ENCODE measurements at places on chromosomes 2 and 18.

DNA sequence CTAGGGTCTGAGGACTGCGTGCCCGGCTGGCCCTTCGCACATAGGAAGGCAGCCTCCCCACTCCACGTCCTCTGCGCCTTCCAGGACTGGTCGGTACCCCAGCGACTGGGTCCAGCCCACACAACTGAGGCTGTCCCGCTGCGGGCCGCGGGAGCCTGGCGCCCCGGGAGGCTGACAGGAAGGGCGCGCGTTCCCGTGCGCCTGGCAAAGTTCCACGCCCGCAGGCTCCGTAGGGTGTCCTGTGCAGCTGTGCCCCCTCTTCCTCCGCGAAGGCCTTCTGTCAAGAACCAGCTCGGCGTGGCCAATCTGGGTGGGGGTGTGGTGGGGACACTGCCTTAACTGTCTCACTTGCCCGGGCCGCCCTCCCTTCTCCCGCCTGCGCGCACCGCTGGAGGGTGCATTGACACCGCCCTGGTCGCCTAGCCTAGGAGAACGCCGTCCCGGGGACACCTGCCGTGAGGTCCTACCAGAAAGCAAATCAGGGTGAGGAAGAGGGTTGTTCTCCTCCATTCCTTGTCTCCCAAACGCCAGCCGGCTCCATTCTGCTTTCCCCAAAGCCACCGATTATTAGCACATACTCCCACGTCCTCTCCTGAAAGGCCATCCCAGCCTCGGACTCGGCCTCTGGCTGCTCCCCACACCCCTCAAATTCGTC is 618 bp upstream of the LYPD1 start:
- DNase-seq, result no peak

DNA sequence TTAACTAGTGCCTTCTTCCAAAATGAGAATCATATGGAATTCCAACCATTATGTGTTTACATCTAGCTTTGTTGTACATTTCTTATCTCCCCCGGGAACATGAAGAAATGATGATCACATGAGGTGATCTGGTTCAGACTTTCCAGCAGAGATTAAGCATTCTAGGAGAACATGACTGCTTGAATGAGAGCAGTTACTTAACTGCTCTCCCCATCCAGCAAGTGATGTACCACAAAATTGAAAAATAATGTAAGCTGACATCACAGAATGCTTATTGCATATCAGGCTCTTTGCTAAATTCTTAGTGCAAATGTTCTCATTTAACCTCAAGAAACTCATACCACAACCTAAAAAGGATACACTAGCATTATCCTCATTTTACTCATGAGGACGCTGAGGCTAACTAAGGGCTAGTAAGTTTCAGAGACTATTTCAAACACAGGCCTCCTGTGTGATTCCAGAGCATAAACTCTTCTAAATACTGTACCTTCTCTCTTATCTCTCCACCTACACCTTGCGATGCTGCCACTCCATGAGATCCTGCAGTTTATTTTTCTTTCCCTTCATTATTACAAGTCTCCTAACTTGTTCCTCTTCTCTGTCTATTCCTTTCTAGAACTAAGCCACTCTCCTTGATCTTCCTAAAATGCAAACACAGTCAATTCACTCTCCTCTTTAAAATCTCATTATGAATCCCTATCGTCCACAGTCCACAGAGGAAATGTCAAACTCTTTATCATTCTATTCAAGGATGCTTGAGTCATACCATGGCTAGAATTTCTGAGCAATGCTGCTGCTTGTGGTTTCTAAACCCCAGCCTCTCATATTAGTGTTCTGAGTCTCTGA is 1224.8 kb upstream of the ZEB2 start:
- no peak for DNase-seq

- DNase-seq, result no peak
These were observed 52.7 kb upstream of the ODC1 start for GRCh38 chr2:10500601-10501361.

- no peak for DNase-seq
These were observed 766.0 kb downstream of the RNF144A start for GRCh38 chr2:7683196-7683595.

- DNase-seq, result no peak
These were observed 152.4 kb upstream of the NCK2 start for GRCh38 chr2:105592288-105592687.

GRCh38 chr18:60421356-60422118 is 49.0 kb upstream of the MC4R start:
- no peak for DNase-seq

GRCh38 chr2:232418466-232419244 is 12.0 kb downstream of the ALPG start:
- DNase-seq, result no peak

DNA sequence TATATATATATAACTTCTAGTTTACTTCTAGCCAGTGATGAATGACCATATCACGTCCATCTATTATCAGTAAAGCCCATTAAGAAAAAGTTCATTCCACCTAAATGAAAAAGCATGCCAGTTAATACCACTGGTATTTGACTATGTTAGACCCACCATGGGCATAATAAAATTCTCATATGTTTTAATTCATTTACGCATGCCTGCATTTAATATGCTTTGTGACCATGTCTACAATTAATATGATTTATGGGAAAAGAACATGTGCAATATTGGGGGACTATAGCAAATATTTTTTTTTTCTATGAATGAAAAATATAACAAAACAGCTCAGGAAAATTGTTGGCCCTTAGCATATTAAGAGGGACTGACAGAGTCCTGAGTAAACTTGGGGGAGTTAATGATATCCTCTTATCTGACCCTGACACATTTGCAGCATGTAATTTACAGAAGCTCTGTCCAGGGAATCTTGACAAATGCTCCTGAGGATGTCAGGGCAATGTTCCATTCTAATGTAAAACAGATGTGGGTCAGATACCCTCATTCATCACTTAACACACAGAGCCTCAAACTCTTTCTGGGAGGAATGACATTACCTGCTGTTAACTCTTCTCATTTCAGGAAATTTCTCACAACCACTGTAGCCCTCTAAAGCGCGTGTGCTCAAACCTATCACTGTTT is 90.6 kb downstream of the PAX3 start:
- no peak for DNase-seq

- DNase-seq, result no peak
These were observed 260.8 kb upstream of the FAM98A start for GRCh38 chr2:33859811-33860461.

DNA sequence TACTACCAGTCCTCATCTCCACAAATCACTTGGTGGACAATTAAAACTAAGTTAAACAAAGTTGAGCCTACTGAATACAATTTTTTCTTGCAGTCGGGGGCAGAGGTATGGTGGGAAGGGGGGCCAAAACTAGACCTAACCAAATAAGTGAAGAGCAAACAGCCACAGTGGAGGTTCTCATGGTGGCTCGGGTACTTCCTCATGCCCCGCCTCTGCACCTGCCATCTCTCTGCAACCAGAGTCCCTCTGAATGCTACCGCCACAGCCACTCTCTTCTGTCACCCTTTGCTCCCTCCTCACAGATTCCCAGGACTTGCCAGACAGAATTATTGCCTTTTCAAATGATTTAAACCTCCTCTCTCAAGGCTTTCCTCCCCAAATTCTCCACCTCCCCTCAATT is 204.2 kb downstream of the TMEM247 start:
- DNase-seq, result no peak

- no peak for DNase-seq
These were observed 4.9 kb upstream of the PHLPP1 start for GRCh38 chr18:62710417-62710816.

DNA sequence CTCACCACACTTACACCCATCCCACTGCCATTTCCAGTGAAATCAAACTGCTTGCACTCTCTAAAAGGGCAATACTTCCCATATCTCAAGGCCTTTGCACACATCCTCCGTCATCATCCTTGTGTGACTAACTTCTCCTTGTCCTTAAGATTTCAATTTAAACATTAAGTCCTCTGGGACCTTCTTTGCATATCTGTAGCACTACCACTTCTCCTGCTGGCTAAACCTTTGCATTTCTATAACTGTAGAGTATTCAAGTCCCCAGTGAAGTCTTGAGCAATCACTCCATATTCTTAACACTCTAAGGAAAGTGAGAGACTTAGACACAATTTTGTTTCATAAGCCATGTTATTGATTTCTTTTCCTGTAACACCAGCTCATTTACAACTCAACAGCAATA is 136.8 kb upstream of the EPHA4 start:
- no peak for DNase-seq

- DNase-seq, result no peak
These were observed 61.7 kb upstream of the IL1R2 start for GRCh38 chr2:101930019-101930418.

DNA sequence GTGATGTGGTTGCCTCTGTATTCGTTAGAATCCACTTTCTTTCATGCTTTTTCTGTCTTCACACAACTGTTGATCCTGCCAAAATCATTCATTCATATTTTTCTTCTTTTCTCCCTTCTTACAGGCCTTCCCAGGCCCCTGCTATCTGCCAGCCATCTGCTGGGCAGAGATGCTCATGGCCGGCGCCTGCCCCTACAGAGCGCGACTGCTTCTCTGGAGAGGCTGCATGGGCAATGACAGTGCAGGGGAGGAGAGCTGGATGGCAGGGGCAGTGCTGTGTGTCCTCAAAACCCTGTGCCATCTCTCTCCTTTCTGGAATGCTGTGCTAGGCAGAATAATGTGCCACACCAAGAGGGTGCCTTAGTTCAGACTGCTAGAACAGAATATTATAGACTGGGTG is 125.2 kb downstream of the INHBB start:
- no peak for DNase-seq

DNA sequence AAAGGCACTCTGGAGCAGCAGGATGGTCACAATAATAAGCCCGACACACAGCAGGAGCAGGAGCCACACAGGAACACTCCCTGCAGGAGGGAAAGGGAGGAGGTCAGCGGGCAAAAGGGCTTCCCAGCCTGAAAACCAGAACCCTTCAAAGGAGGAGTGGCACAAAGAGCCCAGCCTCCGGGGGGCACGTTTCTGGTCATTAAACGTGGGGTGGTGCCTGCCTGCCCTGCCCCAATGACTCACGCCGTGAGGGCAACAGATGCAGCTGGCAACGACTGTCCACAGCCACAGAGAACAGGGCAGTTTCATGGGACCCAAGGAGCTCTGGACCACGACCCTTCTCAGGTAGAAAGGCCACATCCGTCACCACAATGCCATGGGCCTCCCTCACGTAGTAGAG is 3.0 kb downstream of the PREB start:
- no peak for DNase-seq

DNA sequence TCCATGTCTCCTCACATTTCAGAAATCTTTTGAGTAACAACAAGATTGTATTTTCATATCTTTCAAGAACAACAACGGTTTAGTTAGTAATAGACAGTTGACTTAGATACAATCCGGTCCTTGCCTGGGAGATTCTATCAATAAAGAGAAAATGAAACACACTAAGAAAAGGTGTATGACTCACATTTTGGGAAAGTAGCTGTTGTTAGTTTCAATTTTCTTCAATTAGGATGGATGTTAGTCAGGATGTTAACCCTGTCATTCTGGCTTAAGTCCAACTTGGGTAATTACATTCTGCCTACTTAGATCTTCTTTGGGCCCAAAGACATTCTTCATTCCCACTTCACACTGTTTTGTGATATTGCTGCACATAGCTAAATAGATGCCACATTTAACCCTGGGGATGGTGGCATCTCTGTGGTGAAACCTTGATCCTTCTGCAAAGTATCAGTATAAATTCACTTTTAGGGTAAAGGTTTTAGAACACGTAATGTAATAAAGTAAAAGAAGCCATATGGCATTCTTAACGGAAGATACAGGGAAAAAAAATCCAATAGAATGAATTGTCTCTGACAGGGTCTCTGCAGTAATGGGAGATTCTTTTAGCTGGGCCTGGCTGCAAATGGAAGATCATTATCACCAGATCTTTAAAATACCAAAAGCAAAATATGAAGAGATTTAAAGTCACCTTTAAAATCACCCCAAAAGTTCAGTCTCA is 365.5 kb downstream of the FIGN start:
- no peak for DNase-seq

GRCh38 chr2:224157655-224158054 is 118.6 kb upstream of the SERPINE2 start:
- no peak for DNase-seq

DNA sequence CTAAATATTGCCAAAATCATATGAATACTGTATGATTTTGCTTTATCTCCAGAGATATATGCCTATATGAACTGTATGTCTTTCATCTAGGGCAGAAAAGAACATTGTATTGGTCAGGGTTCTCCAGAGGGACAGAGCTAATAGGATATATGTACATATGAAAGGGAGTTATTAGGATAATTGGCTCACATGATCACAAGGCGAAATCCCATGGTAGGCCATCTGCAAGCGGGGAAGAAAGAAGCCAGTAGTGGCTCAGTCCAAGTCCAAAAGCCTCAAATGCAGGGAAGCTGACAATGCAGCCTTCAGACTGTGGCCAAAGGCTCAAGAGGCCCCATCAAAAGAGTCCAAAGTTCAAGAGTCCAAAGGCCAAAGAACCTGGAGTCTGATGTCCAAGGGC is 209.9 kb downstream of the RNF144A start:
- DNase-seq, result no peak

DNA sequence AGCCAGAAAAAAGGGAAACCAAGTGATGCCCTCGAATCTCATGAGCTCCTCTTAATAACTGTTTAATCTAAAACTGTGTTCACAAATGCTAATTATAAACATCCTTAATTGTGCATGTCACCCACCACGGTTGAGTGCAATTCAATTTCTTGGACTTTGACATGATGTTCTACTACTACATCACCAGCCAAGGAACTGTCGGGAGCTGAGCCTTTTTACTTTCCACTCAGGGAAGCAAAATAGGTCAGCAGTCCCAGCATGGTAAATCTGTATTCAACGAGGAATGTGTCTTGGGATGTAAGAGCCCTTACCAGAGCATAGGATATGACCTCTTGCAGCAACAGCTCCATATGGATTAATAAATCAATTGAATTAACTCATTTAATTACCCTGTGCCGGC is 20.8 kb upstream of the REG3G start:
- no peak for DNase-seq

GRCh38 chr2:19872302-19872701 is 29.5 kb downstream of the TTC32 start:
- DNase-seq, result no peak

DNA sequence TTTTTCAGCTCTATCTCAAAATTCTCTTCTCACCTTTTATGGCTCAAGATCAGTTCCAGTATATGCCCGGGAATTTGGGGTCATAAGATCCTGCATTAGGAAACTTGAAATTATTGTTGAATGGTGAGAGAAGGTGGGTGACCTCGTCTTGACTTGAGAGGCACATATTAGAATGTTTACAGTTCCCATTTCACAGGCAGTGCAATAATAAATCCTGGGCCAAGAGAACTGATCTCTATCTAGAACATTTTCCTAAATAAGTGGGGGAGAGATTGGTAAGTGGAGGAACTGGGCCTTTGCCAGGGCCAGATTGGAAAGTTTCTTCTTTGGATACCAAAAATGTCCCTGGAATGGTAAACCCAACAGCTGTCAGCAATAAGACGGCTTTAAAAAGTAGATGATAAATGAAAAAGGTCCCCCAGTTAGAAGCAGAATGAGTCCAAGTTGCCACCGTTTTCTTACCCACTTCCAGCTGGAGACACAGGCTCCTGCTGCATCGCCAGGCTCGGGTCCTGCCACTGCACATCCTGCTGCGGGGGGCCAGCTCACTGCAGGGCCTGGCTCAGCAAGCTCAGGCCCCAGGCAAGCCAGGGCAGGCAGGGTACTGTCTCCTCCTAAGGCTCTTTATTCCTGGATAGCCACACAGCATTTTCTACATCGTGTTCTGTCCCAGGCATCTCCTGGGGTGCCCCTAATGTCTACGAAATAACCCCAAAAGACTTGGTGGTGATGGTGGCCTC is 126.4 kb upstream of the EPAS1 start:
- no peak for DNase-seq

GRCh38 chr2:177129610-177130009 is 83.0 kb upstream of the HNRNPA3 start:
- DNase-seq, result no peak
